Stimulated activated CD8-positive, alpha-beta memory T cell treated with anti-CD3 and anti-CD28 coated beads, Interleukin-4, amount 100 ng/mL, for 1 hour (primary cell): ENCODE measurements at places on chromosomes 2 and 18.
A peak's percentile ranks its signal among the peaks of the same experiment; 100 is the strongest.

DNA sequence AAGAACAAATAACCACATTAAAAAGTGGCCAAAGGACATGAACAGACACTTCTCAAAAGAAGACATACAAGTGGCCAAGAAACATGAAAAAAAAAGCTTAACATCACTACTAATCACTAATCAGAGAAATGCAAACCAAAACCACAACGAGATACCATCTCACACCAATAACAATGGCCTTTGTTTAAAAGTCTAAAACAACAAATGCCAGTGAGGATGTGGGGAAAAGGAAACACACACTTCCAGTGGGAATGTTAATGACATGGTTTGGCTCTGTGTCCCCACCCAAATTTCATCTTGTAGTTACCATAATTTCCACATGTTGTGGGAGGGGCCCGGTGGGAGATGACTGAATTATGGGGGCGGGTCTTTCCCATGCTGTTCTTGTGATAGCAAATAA, 147.1 kb downstream of the GALNT1 start:
- no peak for DNase-seq

- DNase-seq, result no peak
Measured at GRCh38 chr2:160621748-160622147, 128.1 kb upstream of the RBMS1 start.

DNA sequence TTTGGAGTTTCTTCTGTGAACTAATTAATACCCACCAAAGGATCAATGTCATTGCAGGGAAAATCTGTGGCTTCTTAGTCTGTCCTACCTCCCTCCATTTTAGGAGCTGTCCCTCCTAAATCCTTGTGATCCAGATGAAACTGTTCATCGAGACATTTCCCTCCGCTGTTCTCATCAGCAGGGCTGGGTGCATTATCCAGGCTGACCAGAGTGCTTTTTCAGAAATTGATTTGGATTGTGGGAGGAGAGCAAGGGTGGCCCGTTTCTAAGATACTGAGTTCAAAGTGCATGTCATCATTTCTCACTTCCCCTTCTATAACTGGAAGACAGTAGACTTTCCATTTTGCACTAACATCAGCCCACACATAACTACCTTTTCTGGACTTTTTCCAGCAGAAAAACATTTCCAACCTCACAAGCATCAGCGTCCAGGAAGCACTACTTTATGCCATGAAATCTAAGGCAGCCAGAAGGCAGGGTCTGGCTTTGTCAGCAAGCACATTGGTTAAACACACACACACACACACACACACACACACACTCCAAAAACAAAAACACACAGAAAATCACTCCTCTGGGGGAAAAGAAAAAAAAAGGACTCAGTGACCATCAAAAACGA, 94.1 kb downstream of the ANKRD44 start:
- no peak for DNase-seq

DNA sequence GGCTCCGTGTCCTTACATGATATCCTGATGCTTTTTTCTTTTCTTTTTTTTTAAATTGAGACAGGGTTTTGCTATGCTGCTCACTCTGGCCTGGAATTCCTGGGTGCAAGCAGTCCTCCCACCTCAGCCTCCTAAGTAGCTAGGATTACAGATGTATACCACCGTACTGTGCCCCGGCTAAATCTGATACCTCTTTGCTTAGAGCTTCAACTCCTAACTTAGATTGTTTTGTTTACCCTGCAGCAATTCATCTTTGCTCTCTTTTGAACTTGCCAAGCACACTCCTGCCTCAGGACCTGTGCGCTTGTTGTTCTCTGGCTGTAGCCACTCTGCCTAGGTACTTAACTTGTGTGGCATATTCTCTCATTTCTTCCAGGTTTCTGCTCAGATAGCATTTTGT, 24.5 kb downstream of the RAB10 start:
- no peak for DNase-seq

- DNase-seq, result no peak
Measured at GRCh38 chr2:111898703-111899514, 502 bp downstream of the MERTK start.

DNA sequence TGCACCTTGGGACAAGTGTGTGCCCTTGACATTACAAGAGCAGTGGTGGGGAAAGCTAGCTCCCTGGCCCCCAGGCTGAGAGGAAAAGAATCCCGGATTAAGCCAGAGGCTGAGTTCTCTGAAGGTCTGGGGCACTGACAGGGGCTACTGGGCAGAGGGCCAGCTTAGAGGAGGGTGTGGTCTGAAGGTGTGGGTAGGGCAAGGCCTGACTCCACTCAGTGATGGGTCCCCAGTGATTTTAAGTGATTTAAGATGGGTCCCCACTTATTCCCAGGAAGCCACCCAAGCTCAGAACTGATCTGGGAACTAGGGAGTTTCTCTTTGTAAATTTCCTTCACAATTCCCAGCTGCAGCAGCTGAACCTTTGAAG, 8.8 kb downstream of the TMEM37 start:
- no peak for DNase-seq

DNA sequence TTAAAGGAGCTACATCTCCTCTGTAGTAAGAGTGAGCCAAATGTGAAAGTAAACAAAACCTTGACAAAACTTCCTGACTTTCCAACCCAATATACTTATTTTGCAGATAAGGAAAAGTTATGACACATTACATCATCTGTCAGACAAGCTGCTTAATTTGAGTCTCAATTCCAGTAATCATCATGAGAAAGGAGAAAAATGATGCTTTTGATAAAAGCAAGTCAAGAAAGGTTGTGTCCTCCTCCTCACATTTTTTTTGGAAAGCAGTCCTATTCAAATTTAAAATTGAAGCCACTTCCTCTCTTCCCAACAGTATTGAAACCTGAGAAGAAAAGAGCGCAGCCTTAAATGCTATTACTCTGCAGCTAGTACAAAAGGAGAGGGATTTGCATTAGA, 519.6 kb downstream of the LRP1B start:
- DNase-seq, result no peak

DNA sequence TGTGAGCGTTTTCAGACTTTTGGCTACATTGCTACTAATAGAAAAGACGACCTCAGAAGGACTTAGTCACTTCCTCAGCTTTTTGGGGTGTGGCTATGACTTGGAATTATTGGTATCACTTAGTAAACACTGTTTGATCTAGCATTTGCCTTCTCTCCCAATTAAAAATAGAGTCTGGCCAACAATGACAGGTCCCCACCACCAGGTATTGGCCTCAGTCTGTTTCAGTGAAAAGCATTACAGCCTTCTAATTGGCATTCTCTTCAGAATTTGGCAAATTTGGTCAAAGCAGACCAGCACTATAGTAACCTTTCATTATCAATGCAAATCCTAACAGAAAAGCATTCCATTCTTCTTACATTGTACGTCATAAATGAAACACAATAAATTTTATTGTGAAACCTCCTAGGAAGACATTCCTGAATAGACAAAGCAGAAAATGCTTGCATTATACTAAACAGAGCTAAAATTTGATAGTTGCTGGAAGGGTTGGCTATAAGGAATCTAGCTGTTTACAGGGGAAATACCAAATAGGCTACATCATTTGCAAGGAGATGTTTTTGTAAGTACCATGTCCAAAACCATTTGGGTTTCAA, 613.9 kb downstream of the IRS1 start:
- no peak for DNase-seq

DNA sequence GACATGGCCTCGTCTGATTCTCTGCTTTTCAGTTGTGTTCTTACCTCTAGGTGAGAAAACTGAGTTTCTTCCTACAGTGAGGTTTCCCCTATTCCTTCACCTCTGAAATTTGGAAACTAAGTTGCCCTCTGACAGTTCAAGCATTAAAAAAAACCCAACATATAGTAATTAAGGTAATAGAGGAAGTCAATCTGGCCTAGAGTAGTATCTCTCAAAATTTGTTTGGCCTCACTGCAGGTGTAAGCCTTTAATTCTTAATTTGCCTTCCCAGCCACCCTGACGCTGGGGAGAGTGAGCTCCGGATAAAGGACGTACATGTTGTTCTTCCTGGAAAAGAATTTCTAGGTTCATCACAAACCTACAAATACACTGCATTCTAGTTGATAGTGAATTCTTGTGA, 1.4 kb downstream of the CAD start:
- DNase-seq, result no peak

- peak; percentile 17 for DNase-seq
Measured at GRCh38 chr2:46776687-46777327, 138.8 kb downstream of the MCFD2 start.

- DNase-seq, result no peak
Measured at GRCh38 chr18:56952026-56952425, 194.9 kb upstream of the BOD1L2 start.

- DNase-seq, result no peak
Measured at GRCh38 chr2:5926871-5927512, 234.8 kb downstream of the SOX11 start.

- no peak for DNase-seq
Measured at GRCh38 chr2:232132181-232132580, 170.7 kb downstream of the DIS3L2 start.

GRCh38 chr18:36850527-36851201, 21.7 kb downstream of the KIAA1328 start:
- DNase-seq, result no peak

DNA sequence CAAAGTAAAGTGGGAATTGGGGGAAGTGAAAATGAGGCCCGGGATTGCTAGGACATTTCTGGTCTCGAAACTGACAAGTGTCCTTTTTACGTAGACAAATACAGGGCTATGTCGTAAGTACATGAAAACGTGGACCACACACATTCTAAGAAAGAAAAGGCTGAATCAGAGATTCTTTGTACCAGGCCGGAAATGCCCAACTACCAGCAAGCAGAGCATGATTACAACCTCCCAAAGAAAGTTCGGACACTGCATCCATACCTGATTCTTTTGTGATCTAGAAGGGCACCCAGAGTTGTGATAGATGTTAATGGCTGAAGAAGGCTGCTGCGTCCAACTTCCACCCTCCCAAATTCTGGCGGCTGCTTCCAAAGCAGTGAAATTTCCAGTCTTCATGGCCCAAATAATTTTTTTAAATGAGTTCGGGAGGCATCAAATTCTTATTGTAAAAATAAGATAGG, 1.7 kb downstream of the RBMS1 start:
- no peak for DNase-seq

DNA sequence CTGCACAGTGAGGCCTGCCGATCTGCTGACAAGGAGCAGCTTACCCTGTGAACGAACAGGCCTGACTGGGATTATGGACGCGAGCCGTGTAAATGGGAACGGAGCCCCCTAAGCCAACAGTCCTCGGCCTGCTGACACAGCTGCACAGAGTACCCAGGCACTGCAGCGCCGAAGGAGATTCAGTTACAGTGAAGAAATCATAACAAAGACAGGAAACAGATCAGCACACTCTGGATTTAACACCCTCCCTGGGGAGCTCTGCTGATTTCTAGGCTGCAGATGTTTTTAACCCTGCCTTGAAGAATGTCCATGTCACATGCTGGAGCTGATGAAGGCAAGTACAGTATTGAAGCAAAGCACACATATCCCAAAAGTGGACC, 43.4 kb downstream of the COLEC12 start:
- DNase-seq, result no peak

DNA sequence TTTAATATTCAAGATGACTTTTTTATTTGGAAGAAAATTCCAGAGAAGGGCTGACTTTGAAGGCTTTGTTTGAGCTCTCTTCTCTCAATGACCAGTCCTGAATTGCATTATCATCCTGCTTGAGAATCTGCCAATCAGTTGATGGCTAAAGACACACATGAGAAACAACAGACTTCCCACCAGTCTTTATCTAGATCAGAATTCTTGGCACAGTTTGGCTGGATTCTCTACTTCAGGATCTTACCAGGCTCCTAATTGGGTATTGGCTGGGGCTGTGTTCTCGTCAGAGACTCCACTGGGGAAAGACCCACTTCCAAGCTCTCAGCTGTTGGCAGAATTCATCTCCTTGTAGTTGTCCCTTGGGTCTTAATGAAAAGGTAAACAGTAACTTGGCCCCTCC, 86.0 kb downstream of the WDSUB1 start:
- no peak for DNase-seq

DNA sequence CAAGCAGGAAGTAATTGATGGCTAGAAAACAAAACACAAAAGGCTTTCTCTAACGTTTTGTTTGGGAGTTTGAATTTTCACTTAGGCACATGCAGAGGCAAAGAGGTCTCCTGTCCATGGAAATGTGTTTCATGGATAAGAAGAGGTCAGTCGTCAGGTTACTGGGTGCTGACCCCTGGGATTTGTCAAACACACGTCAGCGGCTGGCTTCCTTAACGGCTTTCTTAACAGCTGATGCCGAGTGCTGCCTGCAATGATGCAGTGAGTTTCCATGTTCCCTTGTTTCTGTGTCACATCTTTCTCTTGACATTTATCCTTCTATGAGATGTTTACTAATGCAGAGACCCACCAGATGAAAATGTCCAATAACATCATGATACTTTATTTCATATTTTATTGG, 31.7 kb downstream of the GPR39 start:
- DNase-seq, result no peak

GRCh38 chr2:109629867-109630266, 15.7 kb downstream of the SOWAHC start:
- DNase-seq, result no peak

DNA sequence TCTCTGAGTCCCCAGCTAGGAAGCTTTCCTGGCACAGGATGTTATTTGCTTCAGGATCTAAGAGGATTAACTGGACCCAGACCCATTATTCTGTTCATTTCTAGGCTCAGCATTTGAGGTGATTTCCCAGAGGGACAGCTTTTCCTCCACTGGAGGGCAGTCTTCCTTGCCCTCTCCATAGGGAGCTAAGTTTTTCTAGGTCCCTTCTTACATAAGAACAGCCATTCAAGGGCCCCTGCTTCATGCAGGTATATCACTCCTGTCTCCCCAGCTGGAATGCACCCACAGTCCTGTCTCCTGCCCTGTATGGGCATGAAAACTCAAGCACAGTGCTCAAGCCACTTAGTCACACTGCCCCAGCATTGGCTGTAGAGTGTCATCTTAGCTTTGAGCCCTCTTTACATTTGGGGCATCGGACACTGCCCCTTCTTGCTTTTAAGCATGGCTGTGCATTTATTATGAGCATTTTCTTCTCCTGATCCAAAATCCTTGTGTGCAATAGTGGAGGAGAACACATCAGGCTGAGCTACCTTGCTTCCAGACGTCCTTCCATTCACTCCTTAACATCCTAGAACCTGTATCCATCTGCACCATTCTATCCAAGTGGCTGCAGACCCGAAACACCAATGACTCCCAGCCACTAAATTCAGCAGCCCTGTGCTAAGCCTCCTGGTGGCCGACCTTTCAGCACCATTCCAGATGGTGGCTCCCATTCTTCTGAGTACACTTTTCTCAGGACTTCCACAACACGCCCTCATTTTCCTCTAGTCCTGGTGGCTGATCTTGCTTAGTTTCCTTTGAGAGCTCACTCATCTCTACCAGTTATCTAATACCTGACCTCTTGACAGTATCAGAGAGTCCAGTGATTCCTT, 80.0 kb downstream of the COPS8 start:
- DNase-seq, result no peak

DNA sequence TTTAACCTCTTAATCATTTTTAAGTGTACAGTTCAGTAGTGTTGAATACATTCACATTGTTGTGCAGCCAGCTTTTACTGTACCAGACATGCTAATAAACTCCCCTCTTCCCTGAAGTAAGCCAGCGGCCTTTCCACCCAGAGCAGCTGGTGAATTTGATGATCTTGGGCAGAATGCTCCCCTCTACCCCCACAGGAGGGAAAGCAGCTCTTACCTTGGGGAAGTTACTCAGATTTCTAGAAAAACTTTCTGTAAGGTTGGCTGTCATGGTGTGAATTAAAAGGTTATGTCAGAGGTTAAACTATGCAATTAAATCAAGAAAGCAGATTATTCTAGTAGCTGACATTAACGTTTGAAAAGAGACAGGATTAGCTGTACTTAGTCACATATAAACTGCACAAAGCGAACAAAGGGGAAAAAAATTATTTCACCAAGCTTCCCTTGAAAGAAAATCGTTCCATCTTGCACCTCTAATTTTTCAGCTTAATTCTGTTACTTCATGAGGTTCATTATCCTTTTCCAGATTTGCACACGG, 398.5 kb upstream of the NRP2 start:
- DNase-seq, result no peak
